Umbilical cord (tissue), 2 donors: ENCODE measurements at places on chromosomes 4 and X.

GRCh38 chr4:70768301-70768948 is 46.7 kb downstream of the RUFY3 start:
- no peak for DNase-seq

- DNase-seq, result no peak
These were observed 22.8 kb downstream of the GPRIN3 start for GRCh38 chr4:89284828-89285227.

GRCh38 chr4:40749717-40750460 is at the start of gene NSUN7:
Gene NSUN7 (plus strand): TSS chr4:40749955. CDS start chr4:40750694, 739 bp downstream.
- peak; percentile 75 for DNase-seq

DNA sequence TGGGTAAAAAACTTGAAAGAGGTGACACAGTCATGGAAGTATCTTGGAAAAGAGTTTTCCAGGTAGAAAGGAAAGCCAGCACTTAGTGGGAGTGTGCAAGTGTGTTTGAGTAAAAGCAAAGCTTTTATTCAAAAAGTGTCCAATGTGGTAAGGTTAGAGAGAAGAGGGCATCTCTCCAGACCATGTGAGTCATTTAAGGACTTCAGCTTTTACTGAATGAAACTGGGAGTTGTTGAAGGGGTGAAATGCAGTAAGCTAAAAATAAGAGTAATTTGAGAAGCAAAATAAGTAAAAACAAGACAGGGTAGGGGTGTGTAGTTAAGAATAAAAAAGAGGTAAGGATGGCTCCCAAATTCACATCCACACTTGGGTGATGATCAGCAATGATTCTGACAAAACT is 238.9 kb downstream of the SLC7A11 start:
- no peak for DNase-seq

GRCh38 chrX:106177106-106177981 is 9.2 kb downstream of the PWWP3B start:
- DNase-seq, result peak; percentile 76

GRCh38 chr4:16659079-16659478 is 239.4 kb downstream of the LDB2 start:
- DNase-seq, result peak; percentile 94

DNA sequence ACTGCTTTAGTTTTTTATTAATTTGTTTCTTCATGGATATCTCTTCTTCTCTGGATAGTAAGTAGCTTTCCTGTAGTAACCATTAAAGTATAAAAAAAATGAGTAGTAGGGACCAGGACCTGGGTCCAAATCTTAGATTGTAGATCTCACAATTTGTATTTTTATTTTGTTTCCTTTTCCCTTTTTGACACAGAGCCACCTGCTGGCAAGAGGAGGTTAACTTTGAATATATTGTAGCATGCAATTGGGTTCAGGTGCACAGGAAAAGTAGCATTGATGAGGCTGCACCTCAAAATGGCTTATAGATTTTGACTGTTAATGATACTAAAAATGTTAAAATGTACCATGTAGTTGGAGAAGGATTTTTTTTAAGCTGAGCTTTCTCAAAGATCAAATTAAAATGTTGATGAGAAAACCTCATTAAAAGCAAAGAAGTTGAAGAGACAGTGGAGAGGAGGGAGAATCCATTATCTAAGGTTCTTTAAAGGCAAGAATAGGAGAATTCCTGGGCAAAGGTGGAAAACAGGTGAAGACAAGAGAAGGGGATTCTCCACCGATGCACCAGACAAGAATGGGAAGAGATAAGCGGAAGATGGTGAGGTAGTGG is 48.3 kb upstream of the HPGDS start:
- DNase-seq, result peak; percentile 32

- DNase-seq, result peak; percentile 26
These were observed 15.1 kb upstream of the TAB3 start for GRCh38 chrX:30904186-30904585.

GRCh38 chr4:169604131-169604900 is 8.1 kb downstream of the NEK1 start:
- DNase-seq, result no peak

DNA sequence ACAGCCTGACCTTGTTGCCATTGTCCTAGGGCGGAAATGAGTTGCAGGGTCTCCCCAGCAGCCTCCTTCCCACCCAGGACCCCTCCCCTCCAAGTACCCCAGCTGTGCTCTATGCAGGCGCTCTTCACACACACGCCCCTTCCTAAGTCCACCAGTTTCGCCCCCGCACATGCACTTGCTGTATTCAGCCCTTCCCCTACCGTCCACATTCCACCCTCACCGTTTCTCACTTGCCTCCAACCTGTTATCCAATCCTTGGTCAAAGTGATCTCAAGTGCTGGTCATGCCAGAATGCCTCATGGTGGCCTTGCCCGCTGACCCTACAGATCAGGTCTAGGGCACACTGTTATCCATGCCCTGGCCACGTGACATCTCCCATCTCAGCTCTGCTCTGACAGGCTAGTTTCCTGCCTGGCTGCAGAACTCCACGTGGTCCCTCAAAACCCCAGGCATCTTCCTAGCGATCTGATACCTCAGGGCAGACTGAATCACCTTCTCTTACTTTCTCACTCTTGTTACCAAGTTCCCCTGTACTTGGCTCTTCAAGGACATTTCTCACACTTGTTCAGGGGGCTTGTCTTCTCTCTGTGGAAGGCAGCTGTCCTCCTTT is 39.7 kb downstream of the NSG1 start:
- DNase-seq, result no peak

DNA sequence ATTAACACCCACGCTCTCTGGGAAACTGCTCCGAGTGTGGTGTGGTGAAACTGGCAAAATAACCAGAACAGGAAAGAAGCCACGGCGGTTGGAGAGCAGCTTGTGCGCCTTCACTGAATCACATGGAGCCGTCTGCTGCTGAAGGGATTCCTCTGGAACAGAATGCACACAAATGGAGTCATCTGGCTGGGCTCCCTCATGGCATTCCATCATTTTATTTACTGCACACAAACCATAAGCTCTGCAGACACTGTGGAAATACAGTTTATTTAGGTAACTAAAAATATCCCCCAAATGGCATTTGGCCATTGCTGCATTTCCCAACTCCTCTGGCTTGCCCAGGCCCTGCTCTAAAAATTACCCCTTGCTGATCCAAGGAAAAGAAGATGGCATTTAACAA is 187.0 kb upstream of the S100G start:
- DNase-seq, result peak; percentile 78

DNA sequence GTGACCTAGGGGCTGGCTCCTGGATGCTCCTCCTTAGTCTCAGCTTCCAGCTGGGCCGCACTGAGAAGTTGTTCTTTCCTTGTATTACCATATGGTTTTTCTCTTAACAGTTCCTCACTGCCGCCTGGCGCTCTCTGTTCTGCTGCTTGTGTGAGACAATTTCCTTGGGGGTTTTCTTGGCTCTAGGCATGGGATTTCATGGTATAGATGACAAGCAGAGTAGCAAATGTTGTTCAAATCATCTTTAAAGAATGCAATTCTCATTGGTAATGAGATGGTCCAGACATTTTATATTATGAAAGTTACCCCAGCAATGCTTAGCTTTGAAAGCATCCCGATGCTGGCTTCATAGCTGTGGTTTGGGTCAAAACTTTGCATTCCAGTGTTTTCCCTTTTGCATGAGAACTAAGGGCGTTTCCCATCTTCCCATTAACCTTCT is 37.6 kb downstream of the SEPTIN11 start:
- DNase-seq, result peak; percentile 94

DNA sequence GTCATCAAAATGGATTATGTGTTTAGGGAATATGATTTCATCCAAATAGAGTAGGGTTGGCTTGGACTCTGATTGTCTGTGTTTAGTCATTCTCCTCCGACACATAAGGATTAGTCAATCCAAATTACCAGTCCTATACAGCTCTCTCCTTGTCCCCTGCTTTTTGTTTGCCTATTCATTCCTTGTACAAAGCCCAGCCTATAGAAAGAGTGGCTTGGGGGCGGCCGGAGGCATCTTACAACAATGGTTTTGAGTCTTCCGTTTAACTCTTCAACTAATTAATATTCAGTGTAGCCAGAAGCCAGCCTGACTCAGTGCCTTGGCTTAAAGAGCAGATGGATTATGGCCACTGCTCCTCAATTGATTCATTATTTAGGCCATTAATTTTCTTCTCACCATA is 796.6 kb upstream of the POU3F4 start:
- DNase-seq, result no peak

GRCh38 chr4:79987401-79987800 is 85.6 kb downstream of the ANTXR2 start:
- no peak for DNase-seq

DNA sequence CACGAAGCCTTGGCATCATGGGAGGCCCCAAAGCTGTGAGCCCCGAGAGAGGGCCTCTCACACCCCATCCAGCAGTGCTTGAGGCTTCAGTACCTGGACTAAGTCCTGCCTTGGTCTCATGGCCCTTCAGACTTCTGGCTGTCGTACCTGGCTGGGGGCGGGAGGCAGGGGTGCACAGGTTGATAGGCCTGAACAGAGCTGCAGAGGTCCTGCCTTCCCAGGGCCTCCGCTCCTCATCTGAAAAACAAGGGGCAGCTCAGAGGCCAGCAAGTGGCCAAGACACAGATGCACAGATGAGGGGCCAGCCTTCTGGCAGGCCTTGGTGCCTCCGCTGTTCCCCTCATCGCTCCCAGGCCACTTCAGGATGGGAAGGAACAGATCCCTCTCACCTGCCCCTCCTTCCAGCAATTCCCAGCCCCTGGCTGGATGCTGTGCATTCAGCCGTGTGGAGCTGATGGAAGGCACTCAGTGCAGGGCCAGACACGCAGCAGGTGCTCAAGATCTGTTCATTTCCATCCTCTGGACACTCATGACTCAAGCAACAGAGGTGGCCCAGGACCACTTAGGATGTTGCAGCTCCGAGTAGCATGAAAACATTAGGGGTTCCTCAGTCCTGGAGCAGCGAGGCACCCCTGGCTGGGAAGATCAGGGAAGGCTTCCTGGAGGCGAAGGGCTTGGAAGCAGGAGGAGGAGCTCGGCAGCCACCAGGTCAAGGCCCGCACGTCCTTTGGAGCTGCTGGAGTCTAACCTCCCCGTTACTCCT is 1.4 kb downstream of the ZNF185 start:
- no peak for DNase-seq

- DNase-seq, result no peak
These were observed 39.8 kb downstream of the IL15 start for GRCh38 chr4:141676087-141676670.

- peak; percentile 66 for DNase-seq
These were observed 89.8 kb downstream of the EMCN start for GRCh38 chr4:100428051-100428450.

GRCh38 chrX:103215425-103215991 is 600 bp downstream of the BEX4 start:
- peak; percentile 9 for DNase-seq

GRCh38 chrX:70476934-70477733 is 32.5 kb downstream of the DLG3 start:
- peak; percentile 42 for DNase-seq

DNA sequence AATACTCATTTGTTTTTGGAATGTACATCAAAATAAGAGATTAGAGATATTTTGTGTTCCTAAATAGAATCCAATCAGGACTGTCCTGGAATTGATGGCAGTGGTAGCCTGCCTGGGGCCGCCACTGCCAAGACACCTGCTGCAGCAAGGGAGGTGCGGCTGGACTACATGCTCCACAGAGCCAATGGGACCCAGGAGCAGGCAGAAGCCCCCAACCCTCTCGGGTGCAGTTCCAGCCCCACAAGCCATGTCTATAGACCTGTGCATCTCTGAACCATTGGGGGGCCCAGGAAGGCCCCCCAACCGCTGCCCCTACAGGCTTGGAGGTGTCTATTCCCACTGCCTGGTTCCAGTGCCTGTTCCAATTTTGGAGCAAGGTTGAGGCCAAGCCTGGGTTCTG is 1524.3 kb downstream of the PCDH18 start:
- no peak for DNase-seq

DNA sequence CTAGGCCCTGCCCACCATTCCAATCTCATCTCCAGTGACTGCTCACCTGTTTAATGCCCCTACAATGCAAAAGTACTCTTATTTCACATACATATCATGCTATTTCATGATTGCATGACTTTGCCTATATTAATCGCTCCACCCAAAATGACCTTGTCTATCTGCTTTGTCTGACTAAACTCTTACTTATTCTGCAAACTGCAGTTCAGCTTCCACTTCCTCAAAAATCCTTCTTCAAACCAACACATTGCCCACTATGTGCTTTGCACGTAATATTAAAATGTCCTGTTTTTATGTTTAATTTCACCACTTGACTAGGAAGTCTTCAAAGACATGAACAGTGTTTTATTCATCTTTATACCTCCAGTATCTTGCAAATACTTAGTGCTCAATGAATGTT is 229.6 kb downstream of the OPHN1 start:
- no peak for DNase-seq

GRCh38 chr4:145937971-145938611 is 532 bp downstream of the ZNF827 start:
- DNase-seq, result peak; percentile 71

DNA sequence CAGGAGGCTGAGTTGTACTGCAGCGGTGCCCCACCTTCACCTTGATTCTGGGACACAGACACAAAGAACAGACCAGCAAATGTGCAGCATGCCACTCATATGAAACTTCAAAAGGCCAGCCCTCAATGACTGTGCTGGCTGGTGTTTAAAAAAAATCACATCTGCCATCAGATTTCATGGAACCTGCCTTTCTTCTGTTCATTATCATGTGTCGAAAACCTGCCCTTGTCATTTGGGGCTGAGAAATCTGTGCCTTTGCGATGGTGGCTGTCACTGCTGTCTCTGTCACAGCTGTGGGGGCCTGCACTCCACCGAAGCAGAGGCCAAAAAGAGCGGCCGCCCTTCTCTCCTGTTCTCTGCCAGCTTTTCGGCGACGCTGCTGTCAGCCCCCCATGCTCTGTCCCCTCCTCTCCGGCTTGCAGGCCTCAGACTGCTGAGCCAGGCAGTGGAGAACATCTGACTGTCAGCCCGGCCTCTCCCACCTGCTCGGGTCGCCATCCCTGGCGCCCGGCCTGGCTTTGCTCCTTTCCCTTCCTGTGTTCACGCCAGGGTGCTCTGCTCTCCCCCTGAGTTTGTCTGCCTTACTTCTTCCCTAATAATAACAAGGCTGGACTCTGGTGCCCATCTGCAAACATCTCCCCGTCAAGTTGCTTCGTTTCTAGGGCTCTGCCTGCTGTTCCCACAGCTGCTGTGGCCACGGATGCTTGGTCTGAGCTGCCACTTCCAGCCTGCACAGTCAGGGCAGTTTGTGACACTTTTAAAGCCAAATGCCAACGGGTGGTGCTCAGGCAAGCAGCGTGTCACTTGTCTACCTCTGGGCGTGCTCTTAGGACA is 355.2 kb downstream of the UNC5C start:
- no peak for DNase-seq

DNA sequence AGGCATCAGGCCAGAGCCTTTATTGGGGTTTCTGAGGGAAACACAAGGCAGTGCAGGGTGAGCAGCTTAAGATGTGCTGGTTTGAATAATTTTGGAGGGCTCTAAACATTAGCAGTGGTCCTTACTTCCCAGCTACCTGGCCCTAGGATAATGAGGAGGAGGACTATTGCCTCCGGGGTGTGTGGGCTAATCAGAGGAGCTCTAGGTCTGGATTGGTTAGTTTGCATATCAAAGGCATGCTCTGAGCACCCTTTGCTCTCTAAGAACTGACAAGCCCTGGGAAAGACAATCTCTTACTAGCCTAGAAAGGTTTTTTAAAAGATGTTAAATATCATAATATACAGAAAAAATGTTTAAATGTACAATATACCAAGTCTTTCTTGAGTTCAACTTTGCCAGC is 58.4 kb downstream of the RXFP1 start:
- DNase-seq, result no peak
